NAMALWA (cell line): ENCODE measurements at places on chromosomes 1 and 21.

DNA sequence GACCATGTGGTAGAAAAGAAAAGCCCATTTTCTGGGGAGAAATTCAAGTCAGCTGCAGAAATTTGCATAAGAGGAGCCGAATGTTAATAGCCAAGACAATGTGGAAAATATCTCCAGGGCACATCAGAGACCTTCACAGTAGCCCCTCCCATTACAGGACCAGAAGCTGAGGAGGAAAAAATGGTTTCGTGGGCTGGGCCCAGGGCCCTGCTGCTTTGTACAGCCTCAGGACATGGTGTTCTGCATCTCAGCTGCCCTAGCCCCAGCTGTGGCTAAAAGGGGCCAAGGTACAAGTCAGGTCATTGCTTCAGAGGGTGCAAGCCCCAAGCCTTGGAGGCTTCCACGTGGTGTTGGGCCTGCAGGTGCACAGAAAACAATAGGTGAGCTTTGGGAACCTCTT, 108.3 kb downstream of the DMRTB1 start:
- no peak for DNase-seq

DNA sequence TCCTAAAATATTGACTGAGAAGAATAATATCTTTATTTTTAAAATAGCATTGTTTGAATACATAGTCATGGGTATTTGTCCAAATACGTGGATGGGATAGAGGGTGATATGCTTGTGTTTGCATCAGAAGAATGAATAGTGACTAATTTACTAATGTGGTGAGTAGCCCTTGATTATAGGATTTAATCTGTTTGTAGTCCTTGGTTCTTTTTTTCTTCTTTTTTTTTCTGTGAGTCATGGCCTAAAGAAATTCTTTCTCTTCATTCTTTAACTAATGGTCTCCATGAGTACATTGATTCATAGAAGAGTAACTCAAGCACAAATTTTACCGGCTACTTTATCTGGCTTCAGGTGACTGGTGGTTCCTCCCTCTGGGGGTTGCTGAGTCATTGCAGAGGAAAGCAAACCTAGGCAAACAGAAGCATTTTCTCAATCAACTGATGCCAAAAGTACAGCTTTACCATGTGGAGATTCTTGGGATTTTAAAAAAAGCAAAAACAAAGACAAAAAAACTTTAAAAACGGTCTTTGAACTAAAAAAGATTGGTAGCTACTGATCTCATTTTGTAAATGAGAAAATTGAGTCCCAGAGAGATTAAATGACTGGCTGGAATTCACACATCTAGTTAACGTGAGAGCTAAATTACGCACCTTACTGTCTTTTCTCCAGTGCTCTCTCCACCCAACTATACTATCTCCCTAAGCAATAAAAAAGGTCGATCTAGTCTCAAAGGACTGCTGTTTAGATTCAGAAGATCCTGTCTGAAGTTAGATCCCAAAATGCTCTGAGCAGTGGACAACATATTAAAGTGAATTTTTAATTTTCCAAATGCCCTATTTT, 40.5 kb downstream of the AK5 start:
- DNase-seq = no peak

DNA sequence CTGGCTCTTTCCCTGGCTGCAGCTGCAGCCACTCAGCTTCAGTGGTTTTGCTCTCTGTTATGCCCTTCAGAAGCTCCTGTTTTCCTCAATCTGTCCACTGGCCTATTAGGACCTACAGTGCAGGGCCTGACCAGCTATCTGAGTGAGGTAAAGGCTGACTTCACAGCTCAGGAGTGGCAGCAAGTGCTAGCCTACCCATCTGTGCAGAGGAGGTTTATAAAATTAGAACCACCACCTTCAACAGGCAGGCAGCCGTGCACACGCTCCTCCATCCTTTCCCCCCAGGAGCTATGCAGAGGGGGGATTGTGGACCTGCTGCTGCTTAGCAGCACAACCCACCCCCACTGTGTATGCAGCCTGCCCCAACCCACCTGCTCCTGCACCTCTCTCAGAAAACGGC, 8.3 kb downstream of the ADAR start:
- no peak for DNase-seq

- DNase-seq = no peak
These were observed 661.8 kb downstream of the MATN1 start for GRCh38 chr1:30061292-30062220.

DNA sequence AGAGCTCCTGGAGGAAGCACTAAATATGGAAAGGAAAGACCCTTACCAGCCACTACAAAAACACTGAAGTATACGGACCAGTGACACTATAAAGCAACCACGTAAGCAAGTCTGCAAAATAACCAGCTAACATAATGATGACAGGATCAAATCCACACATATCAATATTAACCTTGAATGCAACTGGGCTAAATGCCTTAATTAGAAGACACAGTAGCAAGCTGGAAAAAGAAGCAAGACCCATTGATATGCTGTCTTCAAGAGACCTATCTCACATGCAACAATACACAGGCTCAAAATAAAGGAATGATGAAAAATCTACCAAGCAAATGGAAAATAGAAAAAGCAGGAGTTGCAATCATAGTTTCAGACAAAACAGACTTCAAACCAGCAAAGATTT, 31.0 kb downstream of the C1orf185 start:
- DNase-seq = no peak

- peak; percentile 60 for DNase-seq
These were observed 23.4 kb upstream of the PRRX1 start for GRCh38 chr1:170640581-170640980.

DNA sequence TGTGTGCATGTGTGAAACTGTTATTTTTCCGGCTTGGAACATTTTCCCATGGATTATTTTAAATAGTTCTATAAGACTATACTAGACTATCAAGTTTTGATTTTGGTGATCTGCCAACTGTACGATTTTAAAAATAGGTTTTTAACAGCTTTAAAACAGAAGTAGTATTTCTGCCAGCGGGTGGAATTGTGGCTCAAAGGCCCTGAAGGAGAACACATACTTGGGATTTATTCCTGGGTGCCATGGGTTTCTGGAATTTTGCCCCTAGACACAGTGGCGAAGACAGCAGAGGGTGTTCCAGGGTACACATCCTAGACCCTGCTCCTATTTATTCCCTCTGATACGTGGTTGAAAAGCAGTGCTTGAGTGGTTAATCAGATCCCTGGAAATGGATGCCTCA, 81.7 kb upstream of the IPO9 start:
- DNase-seq = no peak

DNA sequence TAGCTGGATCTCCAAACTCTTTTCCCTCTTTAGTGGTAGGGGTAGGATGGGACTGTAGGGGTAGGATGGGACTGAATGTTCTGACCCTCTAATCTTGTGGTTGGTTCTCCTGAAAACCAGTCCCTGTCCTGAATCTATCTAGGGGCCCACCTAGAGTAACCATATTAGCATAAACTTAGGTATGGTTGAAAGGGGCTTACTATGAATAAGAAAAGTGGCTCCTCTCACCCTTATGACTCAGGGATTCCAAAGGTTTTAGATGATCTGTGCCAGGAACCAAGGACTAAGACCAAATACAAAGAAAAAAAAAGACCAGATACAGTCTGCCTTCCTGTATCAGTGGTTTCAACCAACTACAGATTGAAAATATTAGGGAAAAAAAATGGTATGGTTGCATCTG, 28.9 kb downstream of the RNF2 start:
- no peak for DNase-seq

DNA sequence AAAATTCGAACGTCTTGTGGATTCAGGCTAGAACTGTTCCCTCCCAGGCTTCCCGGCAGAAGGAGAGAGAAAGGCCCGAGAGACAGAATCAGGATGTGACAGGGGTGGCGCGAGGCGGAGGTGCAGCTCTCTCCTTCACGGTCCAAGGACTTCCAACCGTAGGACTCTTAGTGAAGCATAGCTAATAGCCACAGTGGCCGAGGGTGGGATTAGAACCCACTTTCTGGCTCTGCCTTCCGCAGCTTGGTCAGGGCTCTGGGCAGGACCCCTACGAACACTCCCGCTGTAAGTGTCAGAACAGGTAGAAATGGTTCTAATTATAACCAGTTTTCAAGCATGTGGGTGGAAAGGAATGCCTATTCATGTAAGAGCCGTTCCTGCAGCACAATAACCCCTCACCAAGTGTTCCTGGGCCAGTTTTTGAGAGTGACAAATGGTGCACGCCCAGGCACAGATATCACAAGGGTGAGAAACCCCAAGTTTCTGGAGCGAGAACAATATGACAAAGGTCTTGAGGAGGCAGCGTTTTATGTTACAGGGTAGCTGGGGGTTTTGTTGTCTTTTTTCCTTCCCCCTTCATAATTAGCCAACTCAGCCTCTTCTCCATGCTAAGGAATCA, 86.4 kb downstream of the SYF2 start:
- DNase-seq = peak; percentile 50

DNA sequence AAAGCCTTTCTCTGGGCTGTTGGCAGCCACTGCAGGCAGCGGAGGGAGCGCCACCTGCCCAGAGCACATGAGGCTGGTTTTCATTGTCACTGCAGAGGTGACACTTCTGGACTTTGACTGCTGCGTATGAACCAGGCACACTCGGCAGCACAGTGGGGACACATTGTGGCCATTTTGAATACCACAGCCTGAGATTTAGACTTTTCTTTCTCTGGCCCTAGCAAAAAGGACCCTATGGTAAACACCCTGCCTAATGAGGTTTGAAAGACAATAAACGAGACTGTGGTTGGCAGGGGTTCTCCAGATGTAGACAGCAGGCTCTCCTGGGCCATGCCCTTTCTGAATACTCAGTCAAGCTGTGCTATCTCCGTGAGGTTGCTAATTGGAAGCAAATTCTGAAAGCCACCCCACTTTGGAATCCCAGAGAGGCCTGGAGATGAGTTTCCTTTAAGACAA, 12.0 kb upstream of the KCNE2 start:
- peak; percentile 86 for DNase-seq

- DNase-seq = no peak
These were observed 1.5 kb upstream of the ALPL start for GRCh38 chr1:21507511-21508270.

- no peak for DNase-seq
These were observed 36.9 kb upstream of the POU3F1 start for GRCh38 chr1:38083541-38083940.

DNA sequence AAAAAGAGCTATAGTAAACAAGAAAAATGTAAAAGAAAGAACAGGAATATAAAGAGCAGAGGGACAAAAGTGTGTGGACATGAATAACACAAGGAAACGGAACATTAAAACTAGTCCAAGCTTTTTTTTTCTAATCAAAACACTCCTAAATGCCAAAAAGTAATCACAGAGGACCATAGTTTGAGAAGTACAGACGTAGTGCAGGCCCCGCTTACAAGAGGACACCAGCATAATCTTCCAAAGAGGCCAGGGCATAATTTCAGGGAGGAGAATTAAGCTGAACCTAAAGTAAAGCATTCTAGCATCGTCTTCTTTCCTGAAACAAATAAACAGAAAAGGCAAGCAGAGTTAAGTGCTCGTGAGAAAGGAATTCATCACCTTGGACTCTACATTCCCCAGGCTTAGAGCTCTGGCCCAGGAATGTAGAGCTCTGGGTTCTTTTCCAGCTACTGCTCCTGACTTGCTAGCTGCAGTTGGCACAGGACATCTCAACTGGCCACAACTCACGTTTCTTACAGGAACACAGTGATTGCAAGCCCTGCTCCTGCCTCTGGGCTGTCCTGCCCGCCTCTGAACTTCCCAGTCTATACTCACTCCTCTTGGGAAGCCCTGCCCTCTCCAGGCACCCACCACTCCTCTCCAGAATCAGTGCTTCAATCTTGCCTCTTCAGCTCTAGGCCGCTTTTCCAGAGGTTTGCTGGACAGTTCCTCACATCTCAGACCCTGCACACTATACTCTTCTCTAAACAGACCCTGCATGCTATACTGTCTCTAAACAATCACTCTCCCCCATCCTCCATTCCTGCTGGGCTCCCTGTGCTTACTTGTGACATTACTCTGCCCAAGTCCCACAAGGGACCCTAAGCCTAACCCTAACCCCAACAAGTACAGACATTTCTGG, 9.8 kb downstream of the RGS8 start:
- no peak for DNase-seq

GRCh38 chr1:9687120-9687873, 35.8 kb downstream of the PIK3CD start:
- DNase-seq = peak; percentile 84

DNA sequence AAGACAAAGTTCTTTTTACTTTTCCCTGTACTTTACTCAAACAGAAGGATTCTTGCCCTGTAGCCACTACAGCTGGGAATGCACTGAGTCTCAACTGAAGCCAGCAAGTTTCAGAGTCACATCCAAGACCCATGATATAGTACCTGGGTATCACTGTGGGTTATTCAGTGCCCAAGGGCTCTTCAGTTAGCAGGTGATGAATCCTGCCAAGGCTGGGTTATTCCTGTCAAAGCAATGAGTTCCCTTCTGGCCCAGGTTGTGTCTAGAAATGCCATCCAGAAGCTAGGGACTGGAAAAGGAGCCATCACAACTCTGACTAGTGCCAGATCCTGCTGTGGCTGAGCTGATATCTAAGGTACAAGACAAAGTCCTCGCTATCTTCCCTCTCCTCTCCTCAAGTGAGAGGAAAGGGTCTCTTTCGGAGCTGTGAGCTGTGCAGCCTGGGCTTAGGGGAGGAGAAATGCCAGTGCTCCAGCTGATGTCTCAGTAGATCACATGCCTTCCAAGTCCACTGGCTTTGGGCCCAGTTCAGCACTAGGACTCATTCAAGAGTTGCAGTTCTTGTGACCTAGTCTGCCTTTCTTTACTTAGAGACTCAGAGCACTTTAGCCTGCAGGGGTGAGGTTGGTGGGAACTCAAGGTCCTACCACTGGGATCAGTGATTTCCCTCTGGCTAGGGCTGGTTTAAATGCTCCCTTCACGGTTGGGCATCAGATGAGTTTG, 369.4 kb downstream of the TBX15 start:
- DNase-seq = no peak

DNA sequence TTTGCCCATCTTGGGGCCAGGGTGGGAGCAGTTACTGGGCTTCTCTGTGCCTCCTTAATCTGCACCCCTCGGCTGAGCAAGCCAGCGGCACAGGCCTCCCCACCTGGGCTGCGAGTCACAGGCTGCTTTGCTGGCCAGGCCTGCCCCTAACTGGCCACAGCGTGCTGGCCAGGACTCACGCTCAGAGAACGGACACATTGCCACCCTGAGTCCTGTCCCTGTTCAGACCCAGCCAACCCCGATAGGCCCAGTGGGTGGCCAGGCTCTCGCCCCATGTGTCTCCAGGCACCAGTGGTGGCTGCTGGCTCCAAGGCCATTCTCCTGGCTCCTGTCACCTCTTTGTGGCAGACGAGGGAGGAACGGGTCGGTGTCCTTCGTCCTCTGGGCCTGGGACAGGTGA, 61.3 kb downstream of the MORN1 start:
- no peak for DNase-seq

DNA sequence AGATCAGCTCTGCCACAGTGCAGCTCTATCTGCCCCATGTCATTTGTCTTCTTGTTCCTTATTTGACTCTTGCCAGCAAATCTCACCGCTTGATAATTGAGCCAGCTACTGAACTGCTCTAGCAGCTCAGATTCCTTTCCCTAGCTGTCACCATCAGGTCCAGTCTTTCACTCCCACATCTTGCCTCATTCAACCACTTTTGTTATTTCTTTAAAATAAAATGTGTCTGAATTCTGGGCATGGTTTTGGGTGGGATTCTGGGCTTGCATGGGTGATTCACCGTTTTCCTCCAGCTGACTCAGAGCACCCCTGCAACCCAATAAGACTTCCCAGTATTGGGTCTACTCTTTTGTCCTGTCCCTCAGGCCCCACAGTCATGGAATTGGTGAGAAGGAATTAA, 215.7 kb downstream of the DSCAM start:
- no peak for DNase-seq
